ENCODE measurements at places on chromosomes 4 and X.

- no peak for DNase-seq
Observed at GRCh38 chr4:123244137-123244536, 152.5 kb upstream of the SPRY1 start.

DNA sequence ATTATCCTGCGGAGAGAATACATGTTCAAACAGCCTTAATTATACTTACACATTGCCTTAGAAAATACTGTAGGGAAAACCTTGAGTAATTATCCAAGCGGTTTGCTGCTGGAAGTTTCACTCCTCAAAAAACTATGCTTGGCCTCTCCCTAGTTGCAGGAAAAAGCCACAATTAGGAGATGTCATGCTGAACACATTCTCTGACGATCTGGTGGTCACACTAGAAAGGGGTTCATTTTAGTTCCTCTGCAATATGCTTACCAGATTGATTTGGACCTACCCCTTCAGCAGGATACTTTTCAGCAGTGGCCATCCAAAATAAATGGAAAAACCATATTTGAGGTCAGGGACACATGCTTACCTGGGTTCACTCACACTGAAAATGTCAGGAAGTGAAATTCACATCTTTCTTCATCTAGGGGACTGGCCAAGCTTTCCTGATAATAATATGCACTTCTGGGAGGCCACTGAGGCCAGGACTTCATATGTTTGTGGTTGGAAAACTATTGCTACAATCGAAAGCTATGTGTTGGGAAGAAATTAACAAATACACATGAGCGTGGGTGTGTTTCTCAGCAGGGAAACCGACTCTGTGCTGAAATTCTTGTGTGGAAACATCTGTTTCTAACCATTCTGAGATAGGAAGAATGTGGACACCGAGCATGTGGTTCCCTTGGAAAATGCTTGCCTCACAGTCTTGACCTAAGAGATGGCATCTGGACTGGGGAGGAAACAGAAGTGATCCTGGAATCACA, 68.8 kb downstream of the ATXN3L start:
- no peak for DNase-seq

- no peak for DNase-seq
Observed at GRCh38 chrX:151505796-151506195, 57.7 kb upstream of the PASD1 start.

- no peak for DNase-seq
Observed at GRCh38 chr4:177005674-177006230, 213.0 kb upstream of the VEGFC start.

DNA sequence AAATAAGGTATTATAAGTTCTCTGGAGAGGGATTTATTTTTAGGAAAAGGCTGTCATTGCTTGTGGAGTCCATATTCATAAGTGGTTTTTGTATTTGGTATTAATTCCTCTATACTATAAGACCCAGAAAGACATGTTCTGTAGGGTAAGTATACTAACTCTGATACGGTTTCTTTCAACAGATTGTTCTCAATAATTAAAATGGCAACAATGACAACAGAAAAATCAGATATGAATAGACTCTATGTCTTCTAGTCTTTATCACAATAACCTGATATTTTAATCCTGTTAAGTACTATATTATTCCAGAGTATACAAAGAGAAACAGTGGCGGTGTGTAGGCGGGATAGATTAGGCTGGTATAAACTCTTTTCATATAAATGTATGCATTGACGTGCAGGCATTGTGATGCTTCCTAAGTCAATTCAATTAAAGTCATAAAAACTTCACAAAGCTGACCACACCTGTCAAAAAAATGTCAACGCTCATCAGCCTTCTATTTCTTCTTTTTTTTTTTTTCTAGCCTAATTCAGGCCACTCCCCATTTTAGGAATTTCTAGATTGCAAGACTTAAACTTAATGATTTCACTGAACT, 150.4 kb downstream of the TRIML1 start:
- DNase-seq: no peak

DNA sequence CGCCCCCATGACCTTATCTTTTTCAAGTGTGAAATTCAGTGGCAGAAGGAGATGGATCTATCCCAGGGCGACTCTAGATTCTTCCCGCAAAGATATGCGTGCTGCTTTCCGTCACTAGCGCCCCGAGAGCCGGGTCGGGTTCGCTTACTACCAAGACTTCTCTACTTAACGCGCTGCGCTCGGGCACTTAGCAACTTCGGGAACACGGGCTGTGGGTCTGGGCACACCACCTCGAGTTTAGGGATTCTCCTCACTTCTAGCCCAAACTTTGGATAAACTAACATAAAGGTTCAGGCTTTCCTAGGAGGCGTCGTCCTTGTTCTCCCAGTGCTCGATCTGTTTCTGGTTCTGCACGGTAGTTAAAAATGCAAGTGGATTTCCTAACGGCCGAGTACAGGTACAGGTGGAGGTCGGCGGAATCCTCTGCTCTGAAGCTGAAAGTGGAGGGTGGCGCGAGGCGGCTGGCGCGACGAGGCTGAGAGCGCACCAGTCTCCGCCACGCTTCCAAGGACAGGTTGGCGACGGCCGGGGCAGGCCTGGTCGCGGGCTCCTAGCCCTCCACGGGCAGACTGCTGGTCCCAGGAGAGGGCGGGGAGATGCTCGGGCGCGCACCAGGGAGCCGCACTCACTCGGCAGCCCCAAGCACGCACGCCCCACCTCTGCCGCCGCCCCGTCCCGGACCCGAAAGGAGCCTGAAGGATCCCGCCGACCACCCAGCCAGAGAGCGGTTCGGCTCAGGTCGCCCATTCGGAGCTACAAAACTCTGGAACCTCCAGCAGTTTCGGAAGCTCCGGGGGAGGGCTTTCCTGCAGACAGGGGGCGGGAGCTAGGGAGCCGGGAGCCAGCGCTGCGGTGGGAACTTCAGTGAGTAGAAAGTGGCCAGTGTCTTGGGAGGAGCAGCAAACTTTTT, 100.8 kb upstream of the TENM3 start:
- no peak for DNase-seq

- no peak for DNase-seq
Observed at GRCh38 chr4:106418444-106418843, 49.9 kb upstream of the GIMD1 start.

DNA sequence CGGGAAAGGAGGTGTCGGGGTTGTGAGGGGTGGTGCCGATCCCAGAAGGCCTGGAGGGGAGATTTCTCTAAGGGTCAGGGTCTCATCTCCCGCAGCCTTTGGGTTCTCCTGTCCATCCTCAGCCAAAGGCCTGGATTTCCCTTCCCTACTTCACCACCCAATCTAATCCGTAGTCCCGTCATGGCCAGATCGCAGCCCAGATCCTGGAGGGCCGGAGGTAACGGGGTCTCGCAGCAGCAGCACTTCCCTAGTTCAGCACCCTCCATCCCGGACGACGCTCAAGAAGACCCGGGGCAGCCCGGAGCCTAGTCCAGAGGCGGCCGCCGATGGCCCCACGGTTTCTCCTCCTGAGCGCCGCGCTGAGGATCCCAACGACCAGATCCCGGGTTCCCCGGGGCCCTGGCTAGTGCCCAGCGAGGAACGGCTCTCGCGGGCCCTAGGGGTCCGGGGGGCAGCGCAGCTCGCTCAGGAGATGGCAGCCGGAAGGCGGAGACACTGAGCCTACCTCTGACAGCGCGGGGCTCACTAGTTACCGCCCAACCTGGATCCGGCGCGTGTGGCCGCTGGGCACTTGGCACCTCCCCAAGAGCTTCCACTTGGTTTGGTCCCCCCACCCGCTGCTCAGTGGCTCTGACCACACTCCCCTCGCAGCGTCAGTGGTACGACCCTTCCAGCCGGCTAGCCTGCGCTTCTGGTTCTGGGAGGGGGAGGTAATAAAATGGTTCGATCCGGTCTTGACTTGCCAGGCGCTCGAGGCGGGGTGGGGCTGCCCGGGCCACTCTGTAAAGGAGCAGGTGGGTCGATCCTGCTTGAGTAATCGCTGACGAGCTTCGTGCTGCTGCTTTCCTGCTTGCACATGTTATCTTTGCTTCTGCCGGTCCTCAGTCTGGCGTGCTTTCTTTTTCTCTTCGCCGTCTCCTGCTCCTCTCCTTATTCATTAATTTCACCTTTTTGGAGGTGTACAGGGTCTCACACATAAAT, 3.6 kb downstream of the MAGIX start:
- peak; percentile 70 for DNase-seq

GRCh38 chr4:8244001-8244757, 25.4 kb upstream of the HTRA3 start:
- DNase-seq: no peak

GRCh38 chr4:38310446-38311043, 350.3 kb downstream of the PTTG2 start:
- no peak for DNase-seq

DNA sequence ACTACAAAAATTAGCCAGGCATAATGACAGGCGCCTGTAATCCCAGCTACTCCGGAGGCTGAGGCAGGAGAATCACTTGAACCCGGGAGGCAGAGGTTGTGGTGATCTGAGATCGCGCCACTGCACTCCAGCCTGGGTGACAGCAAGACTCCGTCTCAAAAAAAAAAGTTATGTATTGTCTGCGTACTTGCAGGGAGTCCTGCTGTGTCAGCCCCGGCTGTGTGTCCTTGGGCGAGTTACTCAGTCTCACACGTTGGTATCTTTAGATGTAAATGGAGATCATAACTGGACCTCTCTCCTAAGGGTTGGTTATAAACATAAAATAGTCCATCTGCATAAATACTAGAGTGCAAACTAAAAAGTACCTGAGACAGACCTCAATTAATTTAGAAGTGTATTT, 22.7 kb upstream of the TBC1D14 start:
- DNase-seq: no peak

DNA sequence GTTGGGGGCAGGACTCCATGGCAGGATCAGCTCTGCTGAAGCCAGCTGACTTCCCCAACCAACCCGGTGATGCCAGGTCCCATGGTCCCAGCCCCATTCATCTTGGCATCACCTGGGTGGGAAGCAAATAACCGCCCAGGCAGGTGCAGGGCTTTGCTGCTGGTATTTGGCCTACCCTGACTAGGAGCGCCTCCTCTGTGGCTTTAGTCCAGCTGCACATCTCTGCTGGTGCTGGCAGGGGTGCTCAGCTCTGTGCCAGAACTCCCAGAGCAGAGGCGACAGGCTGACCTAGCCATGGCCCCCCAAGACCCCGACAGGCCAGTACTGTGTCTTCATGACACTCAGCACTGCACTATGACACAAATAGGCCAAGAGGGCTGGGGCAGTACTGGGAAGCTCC, 64.4 kb downstream of the STARD8 start:
- DNase-seq: no peak

GRCh38 chrX:153434801-153435200, 11.1 kb downstream of the TREX2 start:
- no peak for DNase-seq

DNA sequence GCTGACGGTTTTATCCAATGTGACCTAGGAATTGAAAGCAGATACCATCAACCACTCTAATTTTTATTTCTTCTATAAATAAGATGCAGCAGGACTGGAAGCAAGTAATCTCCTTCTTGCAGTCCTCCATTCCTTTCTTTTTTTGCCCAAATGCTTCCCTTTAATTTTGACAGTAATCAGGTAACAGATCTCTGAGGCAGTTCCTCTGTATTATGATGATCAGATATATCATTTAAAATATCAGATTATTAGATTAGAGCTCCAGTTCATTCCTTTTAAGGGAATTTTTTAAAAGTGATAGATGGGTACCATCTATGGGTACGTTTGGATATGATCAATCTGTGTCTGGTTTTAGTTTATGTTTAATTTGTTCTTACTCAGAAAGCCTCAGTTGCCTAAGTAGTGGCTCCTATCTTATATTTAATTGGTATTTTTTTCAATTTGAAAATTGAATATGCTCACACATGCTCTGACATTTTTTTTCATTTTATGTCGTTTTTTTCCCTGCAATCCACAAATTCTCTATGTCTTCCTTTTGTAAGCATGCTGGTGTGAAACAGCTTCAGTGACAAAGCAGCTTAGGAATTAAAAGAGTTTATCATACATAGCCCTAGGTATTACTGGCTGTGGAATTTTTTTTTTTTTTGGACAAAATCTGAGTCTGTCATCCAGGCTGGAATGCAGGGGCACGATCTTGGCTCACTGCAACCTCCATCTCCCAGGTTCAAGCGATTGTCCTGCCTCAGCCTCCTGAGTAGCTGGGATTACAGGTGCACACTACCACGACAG, 73.7 kb upstream of the ANK2 start:
- DNase-seq: no peak

- DNase-seq: no peak
Observed at GRCh38 chr4:8694651-8695151, 102.1 kb downstream of the CPZ start.

DNA sequence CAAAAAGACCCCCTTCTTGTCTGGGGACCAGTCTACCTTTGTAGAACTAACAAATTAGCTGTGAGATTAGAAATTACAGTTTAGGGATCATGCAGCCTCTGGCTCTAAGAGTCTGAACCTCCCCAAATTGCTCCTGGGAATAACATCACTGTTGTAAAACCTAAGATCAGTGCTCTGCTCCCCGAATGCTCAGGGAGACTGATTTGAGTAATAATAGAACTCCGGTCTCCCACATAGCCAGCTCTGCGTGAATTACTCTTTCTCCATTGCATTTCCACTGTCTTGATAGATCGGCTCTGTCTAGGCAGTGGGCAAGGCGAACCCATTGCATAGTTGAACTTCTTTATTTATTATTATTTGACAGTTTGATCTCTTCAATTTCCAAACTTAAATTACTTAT, 160.8 kb upstream of the VCX3A start:
- no peak for DNase-seq

DNA sequence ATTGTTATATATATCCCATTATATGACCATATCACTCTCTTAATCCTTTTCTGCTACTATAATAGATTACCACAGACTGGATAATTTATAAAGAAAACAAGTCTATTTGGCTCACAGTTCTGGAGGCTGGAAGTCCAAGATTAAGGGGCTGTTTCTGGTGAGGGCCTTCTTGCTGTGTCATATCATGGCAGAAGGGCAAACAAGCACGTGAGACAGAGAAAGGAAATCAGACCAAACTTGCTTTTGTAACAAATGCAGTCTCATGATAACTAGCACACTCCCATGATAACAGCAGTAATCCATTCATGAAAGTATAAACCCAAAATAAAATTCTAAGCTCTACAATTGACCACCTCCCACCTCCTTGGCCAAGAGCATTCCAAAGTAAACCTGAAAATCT, 16.3 kb upstream of the TAB3 start:
- DNase-seq: no peak
